ENCODE measurements at places on chromosomes 16 and 17.

DNA sequence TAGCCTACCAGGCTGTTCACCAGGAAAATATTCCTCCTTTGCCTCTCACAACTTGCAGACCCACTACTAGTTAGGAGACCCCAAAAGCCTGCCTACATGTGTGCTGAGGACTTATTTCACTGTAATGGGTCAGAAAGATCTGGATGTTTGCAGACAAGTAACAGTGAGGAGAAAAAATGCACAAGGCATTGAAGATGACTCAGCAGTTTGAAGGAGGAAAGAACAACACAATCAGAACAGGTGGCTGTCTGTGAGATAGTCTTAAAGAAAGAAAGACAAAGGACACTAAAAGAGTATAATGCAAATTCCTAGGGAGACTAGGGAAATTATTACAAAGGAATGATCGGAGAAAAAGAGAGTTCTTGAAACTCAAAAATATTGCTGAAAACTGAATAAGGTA, 69.0 kb downstream of the ANKFN1 start:
- no peak for DNase-seq

DNA sequence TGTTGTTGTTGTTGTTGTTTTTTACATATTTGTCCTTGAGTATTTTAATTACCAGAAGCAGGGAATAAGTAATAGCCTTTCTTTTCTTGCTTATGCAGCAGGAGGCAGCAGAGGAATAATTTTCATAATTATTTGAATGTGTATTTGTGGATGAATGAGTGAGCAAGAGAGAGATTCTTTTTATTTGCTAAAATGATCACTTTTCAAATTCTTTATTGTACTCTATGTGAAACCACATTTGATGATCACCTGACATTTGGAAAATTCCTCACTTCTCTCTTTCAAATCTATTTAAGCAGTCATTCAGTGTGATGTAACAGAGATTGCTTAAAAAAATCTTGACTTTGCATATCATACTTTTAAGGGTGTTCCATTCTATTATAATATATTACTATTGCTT, 223.6 kb downstream of the BCAS3 start:
- no peak for DNase-seq

- DNase-seq: peak; percentile 86
Observed at GRCh38 chr17:2058586-2059546, 4.0 kb downstream of the HIC1 start.

DNA sequence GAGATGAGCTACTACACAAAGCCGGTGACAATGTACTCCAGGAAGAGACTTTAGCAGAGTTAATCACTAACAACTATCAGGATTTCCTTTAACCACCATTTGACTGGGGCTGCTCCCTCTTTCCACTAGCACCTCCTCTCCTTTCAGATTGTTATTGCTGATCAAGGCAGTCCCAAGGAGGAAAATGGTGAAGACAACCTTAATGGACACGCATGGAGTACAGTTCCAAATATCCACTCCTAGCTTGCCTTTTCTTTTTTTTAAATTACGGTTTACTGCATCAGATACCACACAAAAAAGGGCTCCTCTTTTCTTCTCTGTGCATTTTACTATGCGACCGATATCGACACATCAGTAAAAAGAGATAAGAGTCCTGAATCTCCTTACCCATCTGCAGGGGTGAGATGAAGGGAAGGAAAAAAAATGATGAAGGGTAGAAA, 30.9 kb downstream of the FAM222B start:
- peak; percentile 47 for DNase-seq

DNA sequence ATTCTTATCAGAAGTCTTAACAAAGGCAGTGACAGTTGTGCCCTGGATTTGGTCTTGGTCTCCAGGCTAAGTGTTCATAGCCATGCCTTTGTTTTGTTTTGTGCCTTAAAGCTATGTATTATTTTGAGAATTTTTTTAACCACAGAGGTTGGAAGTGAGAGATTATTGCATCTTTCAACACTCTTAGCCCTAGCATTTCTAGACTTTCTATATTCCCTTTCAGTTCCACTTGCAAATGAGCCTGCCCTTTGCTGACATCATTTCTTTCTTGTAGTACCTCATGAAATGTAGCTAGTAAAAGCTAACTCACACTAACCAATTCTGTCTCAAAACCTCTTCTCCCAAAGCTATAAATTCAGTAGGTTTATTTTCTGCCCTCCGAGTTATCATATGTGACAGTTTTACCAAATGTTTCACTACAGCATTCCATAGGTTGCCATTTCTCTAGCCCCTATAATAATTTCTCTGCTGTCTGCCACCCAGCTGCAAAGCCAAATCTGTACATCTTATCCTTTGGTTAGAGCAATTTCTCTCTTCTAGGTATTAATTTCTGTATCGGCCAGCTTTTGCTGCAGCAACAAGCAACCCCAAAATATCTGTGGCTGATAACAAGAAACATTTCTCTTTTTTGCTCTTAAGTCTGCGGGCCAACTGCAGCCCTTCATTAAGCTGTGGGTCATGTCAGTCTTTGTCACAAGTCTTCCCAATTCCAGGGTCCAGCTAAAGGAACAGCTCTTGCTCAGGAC, 14.2 kb upstream of the CCL1 start:
- DNase-seq: no peak

DNA sequence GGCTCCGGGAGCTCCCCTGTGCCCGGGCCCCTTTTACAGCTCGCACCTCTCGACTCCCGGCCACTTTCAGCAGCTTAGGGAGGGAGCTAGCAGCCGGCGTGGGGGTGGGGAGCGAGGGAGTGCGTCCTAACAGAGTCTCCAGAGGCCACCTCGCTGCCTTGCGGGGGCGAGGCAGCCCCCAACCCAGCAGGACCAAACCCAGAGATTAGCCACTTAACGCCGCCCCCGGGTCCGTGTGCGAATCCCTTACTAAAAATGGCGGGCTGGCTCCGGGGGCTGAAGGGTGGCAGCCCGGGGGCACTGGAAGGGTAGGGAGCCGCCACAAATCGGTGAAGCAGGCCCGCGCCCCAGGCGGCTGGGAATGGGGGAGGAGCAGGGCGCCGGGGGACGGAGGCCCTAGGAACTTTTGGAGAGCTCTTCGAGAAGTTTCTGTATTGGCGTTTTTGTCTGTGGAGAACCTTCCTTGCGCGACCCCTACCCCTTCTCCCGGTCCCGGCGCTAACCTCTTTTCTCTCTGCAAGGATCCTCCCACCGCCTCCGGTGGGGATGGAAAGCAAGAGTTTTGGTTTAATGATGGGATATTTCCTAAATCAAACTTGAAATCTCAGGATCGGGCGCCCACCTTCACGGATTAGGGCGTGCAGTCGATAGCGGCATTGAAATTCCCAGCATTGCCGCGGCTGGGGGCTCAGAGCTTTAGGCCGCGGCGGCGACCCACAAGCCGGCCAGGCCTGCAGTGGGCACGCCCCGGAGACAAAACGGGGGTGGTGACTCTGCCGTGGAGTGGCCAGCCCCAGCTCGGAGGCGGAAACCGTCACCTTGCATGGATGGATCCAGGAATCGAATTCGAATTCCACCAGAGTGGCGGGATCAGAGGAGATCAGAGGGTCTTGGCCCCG, 793 bp upstream of the IRX3 start:
- no peak for DNase-seq

DNA sequence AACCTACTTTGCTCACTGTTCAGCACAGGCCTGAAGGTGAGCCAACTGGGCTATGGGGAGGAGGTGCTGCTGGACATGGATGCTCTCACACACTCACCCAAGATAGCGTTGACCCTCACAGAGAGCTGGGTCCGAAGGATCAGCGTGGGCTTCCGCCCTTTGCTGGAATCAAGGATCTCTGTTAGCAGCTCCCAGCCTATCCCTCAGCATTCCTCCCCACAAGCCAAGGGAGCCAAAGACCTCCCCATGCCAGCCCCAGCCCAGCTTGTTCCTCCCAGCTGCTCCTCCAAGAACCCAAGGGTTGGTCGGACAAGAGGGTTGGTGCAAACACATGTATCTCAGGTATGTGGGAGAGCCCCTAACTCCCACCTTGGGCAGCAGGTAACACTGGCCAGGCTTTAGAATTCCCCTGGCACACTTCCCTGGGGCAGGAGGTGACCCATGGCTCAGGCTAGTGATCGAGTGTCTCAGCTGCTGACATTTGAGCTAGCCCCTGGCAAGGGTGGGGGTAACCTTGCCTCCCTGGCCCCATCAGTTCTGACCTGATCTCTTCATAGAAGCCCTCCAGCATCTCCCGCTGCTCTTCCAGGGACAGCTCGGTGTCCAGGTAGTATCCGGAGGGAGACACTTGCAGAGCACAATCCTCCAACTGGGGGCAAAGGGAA, 8.3 kb downstream of the FHOD1 start:
- no peak for DNase-seq

DNA sequence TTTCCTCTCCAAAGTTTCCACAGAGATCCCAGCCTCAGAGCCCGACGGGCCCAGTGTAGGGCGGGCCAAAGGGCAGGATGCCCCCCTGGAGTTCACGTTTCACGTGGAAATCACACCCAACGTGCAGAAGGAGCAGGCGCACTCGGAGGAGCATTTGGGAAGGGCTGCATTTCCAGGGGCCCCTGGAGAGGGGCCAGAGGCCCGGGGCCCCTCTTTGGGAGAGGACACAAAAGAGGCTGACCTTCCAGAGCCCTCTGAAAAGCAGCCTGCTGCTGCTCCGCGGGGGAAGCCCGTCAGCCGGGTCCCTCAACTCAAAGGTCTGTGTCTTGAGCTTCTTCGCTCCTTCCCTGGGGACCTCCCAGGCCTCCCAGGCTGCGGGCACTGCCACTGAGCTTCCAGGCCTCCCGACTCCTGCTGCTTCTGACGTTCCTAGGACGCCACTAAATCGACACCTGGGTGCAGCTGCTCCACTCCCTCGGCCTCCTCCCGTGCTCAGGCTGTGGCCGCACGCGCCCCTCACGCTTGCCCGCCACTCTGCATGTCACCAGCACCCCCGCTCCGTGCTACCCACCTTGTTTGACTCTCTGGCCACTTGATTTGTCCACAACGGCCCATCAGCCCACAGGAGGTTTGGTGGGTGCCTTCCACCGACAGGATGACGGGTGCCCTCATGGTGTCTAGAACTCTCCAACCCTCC, 15.3 kb upstream of the STH start:
- no peak for DNase-seq

GRCh38 chr17:4221163-4221562, 42.6 kb downstream of the ANKFY1 start:
- no peak for DNase-seq

GRCh38 chr17:52150935-52151334, 7.6 kb downstream of the CA10 start:
- DNase-seq: no peak

- no peak for DNase-seq
Observed at GRCh38 chr16:74896389-74897370, 88.2 kb downstream of the WDR59 start.

GRCh38 chr16:14365200-14365851, 264.7 kb downstream of the PARN start:
- no peak for DNase-seq

DNA sequence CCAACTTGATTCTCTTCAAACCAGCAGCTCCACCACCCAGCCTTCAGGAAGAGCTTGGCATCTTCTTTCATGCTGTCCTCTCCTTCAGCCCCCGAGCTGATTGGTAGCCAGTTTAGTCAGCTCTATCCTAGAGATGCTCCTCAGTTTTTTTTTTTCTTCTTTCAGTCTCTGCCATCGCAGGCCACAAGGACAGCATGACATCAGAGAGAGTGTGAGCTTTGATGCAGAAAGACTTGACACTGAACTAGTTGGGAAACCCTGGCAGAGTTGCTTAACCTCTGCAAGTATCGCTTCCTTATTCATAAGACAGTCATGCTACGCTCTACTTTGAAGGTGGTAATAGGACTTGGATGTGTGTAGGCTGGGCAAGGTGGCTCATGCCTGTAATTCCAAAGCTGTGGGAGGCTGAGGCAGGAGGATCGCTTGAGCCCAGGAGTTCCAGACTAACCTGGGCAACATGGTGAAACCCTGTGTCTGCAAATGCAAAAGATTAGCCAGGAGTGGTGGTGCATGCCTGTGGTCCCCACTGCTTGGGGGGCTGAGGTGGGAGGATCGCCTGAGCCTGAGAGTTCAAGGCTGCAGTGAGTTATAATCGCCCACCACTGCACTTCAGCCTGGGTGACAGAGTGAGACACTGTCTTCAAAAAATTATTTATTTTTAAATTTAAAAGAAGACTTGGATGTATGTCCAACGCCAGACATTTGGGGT, 2.6 kb downstream of the CD300LB start:
- DNase-seq: peak; percentile 20

DNA sequence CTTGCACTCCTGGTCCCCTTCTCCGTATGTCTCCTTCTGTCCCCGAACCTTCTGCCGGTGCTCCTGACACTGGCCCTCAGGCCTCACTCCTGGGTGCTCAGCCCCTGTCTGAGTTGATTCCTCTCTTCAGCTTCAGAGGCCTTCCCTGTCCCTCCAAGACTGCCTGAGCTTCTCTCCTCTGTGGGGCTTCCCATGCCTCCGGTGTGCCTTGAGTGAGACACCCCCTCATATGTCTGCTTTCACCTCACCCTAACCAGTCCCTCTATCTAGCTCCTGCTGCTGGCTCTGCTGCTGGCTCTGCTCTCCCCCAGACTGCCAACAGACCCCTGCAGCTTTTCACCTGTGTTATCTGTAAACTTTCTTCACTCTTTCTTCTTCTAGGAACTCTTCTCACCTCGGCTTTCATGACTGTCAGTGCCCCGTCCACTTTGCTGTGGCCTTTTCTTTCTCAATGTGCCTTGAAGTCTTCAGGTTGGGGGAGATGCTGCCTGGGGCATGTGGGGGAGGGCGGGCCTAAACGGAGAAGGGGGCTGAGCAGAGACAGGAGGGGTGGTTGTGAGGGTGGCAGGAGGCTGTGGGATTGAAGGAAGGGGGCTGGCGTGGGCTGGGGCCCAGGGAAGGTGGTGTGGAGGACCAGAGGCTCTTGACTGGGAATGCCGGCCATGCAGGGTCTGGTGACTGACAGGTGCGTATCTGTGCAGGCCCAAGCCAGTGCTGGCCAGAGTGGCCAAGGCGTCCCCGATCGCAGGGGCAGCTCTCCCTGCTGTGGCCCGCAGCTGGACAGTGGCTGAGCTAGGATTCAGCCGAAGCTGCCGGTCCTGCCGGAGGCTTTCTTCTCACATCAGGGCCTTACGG, 81.3 kb downstream of the METRNL start:
- no peak for DNase-seq

- DNase-seq: no peak
Observed at GRCh38 chr16:88338111-88338510, 44.6 kb upstream of the ZNF469 start.

DNA sequence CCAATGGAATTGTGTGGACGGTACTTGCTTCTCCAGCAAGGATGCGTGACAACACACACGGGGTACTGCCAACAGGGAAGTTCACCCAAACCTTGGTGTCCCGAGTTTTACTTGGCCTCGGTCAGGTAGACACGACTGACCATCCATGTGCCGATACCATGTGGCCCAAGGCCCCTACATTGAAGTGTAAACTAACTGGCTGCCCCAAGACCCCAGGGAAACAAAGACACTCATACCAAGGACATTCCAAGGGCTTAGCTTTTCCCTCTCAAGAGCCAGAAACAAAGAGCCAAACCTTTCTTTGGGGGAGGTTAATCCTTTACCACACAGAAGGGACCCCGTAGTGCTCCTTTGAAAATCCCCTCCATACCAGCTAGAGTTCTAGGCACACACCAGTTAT, 215.9 kb upstream of the TNRC6C start:
- no peak for DNase-seq

DNA sequence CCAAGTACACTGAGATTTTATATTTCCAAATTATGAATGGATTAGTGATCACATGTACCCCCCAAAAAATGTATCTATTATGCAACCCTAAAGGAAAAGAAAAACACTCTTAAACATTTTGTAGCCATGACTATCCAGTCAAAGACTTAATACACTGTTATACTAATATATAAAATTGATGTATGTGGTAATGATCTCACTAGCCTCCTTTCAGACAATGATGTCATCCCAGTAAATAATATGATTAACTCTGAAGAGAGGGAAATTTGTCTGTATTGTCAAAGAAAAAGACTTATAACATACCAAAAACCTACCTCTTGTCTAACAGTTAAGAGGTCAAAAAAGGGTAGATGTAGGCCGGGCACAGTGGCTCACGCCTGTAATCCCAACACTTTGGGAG, 80.7 kb downstream of the USP32 start:
- DNase-seq: no peak
